NCI-H1105 treated with DMSO at 0.1 percent for 48 hours (cell line): ENCODE measurements at places on chromosomes 5 and 9.

DNA sequence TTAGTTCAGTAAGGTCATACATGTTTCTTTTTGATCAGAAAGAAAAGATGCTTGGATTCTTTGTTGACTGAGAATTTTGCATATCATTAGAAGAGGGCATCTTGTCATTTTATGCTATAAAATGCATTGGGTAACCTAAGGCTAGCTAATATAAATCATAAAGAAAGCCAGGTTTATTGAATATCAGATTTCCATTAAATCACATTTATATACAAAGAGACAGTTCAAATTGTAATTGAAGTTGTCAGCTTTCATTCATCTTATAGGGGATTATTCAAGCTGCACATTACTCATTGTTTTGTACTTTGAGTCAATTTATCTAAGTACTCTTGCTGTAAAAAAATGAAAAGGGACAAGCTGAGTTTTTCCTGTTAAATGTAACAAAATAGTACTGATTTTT lies 259.1 kb upstream of the CDH12 start:
- DNase-seq: no peak

DNA sequence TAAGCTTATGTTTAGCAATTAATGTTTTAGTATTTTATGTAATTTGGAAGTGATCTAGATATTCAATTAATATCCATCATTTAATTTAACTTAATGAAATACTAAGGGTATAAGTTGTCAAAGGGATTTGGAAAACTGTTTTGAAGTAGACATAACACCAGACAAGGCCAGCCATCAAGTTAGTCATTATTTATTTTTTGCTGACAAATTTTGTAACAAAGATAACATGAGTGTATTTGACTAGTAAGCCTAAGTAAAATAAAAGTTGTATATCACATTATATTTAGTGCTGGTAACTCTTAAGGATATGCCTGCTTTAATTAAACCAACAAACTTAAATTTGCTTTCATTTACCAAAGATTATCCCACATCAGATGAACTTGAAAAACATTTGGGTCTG lies 125.9 kb upstream of the TNFAIP8 start:
- DNase-seq: no peak

DNA sequence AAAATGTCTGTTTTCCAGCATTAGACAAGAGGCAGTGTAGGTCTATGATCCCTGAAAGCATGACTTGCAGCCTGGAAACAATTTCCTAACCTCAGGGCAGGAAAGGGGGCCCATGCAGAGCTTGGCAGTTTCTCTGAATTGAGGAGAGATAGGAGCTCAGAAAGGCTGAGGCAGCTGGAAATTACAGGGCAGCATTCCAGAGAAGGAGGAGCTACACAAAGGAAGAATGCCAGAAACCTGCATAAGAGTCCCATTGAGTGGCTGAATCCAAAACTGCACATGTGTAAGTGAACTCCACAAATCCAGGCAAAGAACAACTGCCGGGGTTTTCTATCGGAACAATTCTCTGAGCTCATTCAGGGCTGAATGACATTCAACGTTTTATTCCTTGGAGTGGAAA lies 346.8 kb downstream of the PIK3R1 start:
- peak; percentile 53 for DNase-seq

GRCh38 chr9:135085830-135086546 lies 1.5 kb upstream of the OLFM1 start:
- DNase-seq: peak; percentile 61

DNA sequence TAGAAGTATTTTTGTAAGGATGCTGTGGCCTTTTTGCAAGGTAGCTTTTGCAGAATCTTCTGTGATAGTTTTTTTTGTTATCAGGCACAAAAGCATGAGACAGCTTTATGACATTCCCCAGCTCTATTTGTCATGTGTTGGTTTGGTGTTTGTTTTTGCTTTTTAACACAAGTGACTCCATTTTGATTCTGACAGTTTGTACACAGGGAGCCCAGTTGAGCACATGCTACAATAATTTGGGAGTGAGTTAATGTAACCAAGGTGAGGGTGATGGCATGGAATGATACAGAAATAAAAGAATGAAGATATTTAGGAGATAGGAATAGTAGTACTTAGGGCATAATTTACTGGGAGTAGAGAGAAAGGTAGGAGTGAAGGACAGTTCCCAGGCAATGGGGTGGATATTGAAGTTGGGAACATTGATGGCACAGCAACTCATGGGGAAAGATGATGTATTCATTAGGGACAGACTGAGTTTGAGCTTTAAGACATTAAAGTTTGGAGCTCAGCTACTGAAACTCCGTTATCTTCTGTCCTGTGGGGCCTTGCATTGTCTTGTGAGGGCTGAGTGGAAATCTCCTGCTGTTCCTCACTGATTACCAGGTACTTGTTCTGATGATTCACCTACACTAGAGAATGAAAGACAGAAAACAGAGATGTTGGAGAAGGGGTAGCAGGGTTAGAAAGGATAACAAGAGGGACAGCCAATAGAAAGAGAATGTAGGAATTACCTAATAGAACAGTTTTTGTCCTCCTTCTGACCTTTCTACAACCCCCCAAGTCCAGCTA lies 88.3 kb upstream of the CCDC112 start:
- DNase-seq: no peak

DNA sequence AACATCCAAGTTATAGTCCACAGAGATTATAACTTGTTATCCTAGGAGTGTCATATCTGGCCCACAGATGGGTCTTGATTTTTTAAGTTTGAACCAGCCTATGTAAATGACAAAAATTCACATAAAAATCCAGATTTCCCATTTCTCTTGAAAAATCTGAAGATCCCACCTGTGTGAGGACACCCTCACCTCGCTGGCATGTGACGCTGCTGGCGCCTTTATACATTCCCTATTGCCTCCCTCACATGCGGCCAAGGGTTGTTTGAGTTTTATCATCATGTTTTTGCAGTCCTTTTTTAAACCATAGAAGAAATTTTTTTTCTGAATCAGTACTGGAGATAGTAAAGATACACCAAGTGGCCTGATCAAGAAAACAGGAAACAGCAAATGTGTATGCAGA lies 25.9 kb upstream of the PPP1R2B start:
- DNase-seq: no peak

GRCh38 chr9:88949425-88949824 lies 41.8 kb upstream of the S1PR3 start:
- DNase-seq: peak; percentile 54

- DNase-seq: no peak
Measured at GRCh38 chr5:113340537-113340936, 94.3 kb downstream of the TSSK1B start.

GRCh38 chr5:143396353-143396940 lies 7.0 kb downstream of the NR3C1 start:
- no peak for DNase-seq
